IgD-negative memory B cell (primary cell): ENCODE measurements at places on chromosomes 5 and 9. TPM values are rescaled to one million over a fixed set of nuclear protein-coding genes. Genes with fewer than 3 reads are reported as not detected.

The NDFIP1 gene
- polyA plus RNA-seq, result 21.6 TPM

The ORM1 gene
- polyA plus RNA-seq, result not detected

The GARIN3 gene
- polyA plus RNA-seq, result not detected

The ATP6V0E1 gene
- 427 TPM for polyA plus RNA-seq

The FGFR4 gene
- 0.38 TPM for polyA plus RNA-seq

The MARCOL gene
- not detected for polyA plus RNA-seq

The PCDHGA3 gene
- 0.23 TPM for polyA plus RNA-seq

The RANBP3L gene
- not detected for polyA plus RNA-seq
